ENCODE measurements at places on chromosomes 12 and 14.

DNA sequence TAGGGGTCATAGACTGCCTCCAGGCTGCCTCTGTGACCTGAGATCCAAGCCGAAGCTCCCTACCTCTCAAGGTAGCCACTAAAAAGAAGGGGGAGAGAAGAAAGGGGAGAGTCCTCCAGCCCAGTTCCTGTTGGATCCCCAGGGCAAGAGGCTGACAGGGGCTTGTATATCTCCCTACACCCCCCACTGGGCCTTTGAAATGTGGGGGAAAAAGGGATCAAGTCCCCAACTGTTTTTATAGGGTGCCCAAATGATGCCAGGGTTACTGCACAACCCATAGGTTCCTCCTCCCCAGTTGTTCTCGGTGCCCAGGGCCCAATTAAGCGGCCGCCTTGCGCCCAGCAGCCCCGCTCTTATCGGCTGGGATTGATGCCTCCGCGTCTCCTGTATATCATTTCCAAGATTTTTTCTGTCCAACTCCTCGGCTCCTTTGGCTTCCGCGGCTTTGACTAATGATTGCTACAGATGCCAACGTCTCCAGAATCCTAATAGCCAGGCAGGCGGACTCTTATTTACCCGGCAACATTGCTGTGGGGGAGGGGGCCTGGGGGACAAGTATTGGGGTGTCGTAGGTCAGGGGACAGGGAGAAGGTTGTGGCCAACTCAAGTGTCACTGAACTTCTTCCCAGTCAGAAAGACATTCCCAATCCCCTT lies 7.6 kb upstream of the HOXC4 start:
- DNase-seq, result no peak

- no peak for DNase-seq
Observed at GRCh38 chr12:78562368-78563205, 302.0 kb upstream of the SYT1 start.

DNA sequence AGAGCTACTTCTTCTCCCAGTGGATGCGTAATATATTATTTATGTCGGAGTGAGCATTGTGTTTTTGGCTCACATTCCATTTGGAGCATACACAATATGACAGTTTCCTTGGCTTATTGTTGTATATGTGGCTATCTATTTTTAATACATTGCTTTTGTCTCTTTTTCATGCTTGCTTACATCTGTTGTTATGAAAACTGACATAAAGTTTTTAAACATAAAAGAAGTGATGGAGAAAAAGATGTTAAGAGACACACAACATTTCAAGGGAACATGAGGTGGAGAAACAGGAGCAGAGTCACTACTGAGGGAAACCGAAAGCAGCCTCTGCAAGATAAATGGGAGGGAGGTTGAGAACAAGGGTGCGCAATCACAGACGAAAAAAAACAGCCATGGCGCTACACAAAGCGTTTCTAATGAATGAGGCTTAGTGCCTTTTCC lies 228.4 kb upstream of the NPAS3 start:
- no peak for DNase-seq

DNA sequence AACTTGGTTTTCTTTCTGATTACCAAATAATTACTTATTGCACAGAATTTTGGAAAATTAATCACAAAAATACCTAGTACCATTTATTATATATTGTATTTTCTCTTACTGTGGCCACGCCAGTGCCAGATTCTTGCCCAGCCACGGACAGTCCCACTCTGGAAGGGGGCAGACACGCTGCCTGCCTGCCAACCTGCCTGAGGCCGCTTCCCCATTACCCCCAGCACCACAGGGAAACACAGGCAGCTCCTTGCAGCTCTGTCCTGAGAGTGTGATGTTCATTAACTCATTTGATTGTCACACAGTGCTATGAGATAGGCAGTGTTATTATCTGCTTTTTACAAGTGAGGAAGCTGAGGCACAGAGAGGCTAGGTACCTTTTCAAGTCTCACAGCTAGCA lies 46.8 kb downstream of the CACNA1C start:
- no peak for DNase-seq

GRCh38 chr12:129635021-129635685 lies 268.7 kb downstream of the TMEM132D start:
- no peak for DNase-seq

DNA sequence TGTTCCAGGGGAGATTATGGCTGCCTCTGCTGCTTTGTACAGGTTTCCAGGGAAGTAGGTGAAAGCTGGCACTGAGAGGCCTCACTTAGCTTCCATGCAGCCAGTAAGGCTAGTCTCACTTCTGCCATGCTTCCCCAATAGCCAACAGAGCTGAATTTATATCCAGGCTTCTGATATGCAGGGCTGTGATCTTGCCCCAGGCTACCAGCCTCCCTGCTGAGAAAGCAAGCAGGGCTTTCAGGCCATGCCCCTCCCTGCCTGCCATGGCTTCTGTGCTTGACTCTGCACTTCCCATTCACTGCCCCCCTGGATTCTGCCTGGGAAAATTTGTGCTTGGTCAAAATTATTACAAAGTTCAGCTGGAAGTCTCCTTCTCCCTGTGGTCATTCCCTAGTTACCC lies 302.1 kb upstream of the FBXO33 start:
- no peak for DNase-seq

DNA sequence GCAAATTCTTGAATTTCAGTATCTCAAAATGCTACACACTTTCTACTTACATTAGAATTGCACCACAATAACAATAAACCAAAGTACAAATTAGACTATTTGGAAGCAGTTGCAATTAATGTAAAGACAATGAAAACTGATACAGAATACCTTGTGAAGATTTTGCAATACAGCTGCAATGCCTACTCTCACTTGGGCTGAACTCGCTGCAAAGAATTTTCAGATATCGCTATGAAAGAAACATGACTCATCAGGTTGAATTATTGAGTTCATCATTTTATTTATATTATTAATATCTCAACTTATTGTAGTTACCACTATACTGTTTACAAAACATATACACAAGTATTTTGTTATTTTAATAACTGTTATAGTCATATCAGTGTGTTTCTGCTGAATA lies 108.0 kb upstream of the TMTC2 start:
- no peak for DNase-seq

DNA sequence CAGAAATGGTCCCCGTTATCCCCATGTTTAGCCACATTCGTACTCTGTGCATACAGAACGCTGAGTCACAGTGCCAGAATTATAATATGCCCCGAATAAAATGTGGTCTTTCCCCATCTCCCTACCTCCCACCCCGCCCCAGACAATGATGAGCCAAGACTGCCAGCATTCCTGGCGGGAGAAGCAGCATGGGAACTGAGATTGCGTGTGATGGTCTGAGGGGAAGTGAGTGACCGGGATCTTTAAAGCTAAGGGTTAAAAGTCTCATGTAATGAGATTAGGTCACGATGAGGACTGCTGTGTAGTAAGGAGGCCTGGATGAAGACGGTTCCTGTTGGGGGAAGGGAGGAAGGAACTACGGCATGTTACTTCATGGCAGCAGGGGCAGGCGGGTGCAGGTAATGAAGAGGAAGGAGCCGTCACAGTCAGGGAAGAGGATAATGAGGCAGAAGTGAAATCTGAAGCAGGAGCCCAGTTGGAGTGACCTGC lies 243.3 kb upstream of the FKBP4 start:
- peak; percentile 24 for DNase-seq

GRCh38 chr12:81800298-81801148 lies 41.4 kb upstream of the PPFIA2 start:
- DNase-seq, result no peak

DNA sequence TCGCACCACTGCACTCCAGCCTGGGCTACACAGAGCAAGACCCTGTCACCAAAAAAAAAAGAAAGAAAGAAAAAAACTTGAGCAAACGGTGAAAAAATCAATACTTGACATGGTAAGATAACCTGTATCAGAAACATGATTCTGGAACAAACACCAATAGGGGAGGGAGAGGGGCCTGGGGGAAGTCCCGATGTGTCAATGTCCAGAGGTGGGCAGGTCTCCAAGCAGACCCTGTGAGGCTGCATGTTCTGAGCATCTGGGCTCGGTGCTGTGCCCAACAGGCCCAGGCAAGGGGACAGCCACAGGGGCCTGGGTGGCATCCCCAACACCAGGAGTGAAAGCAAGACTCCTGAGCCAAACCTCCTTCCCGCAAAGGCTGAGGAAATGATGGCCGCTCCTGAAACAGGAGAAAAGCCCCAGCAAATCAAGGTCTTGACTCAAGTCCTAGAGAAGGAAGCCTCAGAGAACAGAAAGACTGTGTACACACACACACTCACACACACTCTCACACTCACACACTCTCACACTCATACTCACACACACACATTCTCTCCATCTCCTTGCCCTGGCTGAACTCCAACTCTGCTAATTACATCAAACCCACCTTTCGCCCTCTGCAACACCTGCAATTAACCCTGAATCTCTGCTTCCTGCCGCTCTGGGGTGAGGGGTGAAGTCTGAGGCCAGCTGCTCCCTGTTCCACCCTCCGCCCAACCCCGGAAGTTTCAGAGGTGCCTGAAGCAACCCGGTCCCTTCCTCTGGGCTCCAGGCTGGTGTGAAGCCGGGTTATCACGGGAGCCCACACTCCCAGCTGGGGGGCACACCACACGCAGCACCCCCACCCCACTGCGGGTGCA lies 20.4 kb downstream of the CCDC88C start:
- no peak for DNase-seq

DNA sequence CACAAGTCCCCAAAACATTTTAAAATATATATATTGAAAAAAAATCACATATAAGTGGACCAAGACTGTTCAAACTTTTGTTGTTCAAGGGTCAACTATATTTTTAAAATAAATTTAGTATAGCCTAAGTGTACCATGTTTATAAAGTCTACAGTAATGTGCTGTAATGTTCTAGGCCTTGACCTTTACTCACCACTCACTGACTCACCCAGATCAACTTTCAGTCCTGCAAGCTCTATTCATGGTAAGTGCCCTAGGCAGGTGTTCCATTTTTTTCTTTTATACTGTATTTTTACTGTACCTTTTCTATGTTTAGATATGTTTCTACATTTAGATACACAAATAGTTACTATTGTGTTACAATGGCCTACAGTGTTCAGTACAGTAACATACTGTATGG lies 23.4 kb upstream of the TMTC1 start:
- no peak for DNase-seq

DNA sequence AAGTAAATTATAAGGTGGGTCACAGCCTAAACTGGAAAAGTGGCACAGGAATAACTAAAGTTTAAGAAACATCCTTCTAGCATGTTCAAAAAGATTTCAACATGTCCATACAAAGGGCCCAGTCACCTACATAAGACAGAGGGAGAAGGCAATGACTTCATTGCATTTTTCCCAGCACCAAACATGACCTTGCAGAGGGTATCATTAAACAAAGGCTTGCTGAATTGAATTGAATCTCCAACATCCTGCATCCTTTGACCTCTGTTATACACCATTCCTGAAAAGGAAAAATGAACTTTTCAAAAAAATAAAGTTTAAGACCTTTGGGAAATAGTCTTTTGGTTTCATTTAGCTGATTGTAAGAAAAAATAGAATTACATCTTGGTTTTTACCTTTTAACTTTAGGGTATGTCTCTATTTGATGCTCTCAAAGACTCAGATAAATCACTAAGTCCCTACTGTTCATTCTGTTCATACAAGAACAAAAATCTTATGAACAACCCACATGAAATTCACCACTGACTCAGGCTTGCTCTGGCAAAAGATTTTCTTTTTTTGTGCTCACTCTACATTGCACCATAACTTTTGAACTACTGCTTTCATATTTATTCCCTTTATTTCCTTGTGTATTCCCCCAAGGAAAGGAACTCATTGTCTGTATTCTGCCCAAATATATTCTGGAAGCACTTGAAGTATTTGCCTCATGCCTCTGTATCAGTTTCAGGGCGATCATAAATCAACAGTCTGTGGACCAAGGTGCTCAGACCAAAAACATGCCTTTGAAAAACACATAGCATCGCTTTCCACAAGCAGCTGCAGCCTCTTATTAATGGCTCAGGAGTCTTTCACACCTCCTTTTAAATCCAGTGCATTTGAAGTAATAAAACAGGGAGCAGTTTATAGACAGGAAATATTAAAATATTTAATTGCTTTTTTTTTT lies 121.7 kb downstream of the DUSP6 start:
- DNase-seq, result no peak

- DNase-seq, result no peak
Observed at GRCh38 chr12:122094735-122095631, 16.4 kb downstream of the MLXIP start.

- DNase-seq, result no peak
Observed at GRCh38 chr12:64080319-64081007, 141.6 kb downstream of the KICS2 start.

- no peak for DNase-seq
Observed at GRCh38 chr12:31249356-31249755, 76.6 kb downstream of the SINHCAF start.

DNA sequence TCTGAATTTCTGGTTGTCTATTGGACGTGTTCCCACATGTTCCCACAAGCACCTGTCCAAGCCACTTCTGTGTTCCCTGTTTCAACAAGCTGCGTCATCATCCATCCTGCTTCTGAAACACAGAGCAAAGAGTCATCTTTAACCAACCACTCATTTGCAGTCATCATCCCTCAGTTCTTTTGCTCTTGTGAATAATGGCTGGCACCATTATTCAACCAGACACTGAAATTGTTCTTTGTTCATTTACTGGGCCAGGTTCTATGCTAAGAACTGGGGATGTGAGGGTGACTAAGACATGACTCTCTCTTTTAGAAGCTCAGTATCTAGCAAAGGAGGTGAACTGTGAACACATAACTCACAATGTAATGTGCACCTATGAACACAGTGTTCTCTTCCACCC lies 40.7 kb upstream of the ANO4 start:
- DNase-seq, result no peak

DNA sequence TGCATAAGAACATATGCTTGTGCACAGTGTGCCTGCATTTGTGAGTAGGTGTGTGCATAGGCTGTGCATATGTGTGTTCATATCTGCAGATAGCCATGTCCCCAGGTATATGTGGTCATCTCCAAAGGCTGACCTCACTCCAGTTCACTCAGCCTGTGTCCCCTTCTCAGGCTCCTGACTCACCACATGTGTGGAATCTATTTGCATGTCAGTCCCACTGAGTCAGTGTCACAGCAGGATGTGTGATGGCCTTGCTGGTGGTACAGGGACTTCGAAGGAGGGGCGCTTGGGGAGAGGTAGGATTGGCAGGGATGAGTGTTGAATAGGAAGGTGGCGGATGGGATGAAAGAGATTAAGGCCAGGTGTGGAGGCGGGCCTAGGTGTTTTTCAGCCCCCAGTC lies 35.5 kb downstream of the KRT80 start:
- DNase-seq, result no peak

DNA sequence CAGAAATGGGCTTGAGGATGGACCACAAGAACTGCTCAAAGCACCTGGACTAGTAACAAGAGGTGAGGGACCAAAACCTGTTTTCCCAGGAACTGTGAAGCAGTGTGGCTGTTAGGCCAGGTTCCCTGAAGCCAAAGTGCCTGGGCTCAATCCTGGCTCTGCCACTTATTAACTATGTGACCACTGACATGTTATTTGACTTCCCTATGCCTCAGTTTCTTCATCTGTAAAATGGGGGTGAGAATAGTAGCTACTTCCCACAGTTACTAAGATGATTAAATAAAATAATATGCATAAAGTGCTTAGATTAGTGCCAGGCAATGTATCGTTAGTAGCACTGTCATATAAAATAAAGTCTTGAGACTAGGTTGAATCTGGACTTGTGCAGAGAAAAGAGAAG lies 25.6 kb downstream of the SMUG1 start:
- no peak for DNase-seq
